Stimulated activated CD4-positive, alpha-beta T cell treated with anti-CD3 and anti-CD28 coated beads, Interleukin-1b, Interleukin-23, amount 100 ng/mL, for 1 hour (primary cell): ENCODE measurements at places on chromosomes 6 and 20.

DNA sequence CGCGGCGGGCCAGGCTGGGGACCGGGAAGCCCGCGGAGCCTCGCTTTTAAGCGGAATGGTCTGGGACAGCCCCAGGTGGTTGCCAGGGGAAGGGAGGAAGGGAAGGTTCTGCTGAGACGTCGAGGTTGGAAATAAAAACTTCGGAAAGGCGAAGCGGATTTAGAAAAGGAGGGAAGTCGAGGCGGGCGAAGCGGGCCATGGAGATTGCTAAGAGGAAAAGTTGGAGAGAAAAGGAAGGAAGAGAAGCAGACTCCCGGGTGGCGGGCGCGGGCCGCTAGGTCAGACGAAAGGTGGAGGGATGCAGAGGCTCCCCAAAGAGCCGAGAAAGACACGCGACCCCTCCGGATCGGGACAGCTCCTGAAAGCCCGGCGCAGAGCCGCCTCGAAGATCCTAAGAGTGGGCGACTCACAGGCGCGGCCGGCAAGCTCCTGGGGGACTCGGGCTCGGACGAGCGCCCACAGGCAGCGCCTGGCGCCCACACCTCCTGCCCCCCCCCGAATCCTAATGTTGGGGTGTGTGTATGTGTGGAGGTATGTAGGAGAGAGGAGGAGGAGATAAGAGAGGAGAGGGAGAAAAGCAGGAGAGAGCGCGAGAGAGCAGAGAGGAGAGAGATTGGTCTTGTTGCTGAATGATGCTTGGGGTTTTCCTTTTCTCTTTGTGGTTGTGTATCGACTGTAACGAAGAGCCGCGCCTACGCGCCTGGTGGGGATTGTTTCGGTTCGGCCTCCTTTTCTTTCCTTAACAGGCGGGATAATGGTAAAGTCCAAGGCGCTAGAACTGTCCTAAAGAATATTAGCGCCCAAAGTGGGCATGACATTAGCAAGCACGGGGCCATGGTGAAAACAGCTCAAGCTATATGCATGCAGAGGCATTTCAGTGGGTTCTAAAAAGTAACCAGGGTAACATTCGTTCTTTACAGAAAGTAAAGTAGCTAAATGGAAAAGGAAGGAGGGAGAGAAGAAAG is 1.5 kb downstream of the TFAP2B start:
- no peak for DNase-seq

- DNase-seq = no peak
These were observed 190.1 kb downstream of the CDH4 start for GRCh38 chr20:61442075-61442670.

GRCh38 chr6:166512567-166512966 is 73.9 kb downstream of the RAMACL start:
- DNase-seq = no peak

- DNase-seq = no peak
These were observed 93.1 kb downstream of the NCR2 start for GRCh38 chr6:41428336-41428995.

- DNase-seq = no peak
These were observed 34.4 kb downstream of the EDN3 start for GRCh38 chr20:59334651-59335300.

DNA sequence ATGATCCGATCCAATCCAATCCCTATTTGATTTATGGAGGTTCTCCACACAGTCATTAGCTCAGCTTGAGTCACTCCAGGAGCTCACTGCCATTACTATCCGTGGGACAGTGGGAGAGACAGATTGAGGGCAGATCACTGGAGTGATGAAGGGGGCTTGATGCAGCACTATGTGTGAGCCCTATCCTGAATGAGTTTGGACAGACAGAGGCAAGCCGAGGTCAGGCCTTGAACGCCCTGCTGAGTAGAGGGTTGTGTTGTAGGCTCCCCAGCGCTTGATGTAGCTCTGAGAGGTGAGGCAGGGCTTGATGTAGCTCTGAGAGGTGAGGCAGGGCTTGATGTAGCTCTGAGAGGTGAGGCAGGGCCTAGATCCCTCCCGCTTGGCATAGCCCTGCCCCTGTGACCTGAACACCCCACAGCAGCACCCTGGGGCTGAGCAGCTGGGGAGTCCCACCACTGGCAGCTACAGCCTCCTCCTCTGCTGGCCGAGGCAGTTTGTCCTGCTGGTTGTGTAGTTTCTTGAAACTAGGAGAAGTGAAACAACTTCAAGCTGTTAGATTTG is 58.7 kb downstream of the ZFAND3 start:
- no peak for DNase-seq

- DNase-seq = no peak
These were observed 3.3 kb upstream of the ASIP start for GRCh38 chr20:34237942-34238341.

DNA sequence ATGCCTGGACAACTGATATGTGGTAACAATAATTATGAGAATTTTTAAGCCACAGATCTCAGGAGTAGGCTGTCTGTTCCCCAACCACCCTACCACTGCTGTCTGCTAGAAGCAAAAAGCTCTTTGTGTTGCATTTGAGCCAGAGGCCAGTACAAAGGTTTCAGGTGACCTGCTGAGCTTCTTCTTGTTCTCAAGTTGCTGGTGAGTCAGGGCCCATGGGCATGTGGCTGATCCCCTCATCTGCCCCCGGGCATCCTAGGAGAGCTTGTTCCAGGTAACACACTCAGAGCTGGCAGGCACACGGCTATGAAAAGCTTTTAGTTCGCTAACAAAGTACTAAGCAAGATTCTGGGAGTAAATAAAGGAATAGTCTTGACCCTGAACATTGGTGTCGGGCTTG is 285.3 kb downstream of the CDC5L start:
- DNase-seq = no peak

DNA sequence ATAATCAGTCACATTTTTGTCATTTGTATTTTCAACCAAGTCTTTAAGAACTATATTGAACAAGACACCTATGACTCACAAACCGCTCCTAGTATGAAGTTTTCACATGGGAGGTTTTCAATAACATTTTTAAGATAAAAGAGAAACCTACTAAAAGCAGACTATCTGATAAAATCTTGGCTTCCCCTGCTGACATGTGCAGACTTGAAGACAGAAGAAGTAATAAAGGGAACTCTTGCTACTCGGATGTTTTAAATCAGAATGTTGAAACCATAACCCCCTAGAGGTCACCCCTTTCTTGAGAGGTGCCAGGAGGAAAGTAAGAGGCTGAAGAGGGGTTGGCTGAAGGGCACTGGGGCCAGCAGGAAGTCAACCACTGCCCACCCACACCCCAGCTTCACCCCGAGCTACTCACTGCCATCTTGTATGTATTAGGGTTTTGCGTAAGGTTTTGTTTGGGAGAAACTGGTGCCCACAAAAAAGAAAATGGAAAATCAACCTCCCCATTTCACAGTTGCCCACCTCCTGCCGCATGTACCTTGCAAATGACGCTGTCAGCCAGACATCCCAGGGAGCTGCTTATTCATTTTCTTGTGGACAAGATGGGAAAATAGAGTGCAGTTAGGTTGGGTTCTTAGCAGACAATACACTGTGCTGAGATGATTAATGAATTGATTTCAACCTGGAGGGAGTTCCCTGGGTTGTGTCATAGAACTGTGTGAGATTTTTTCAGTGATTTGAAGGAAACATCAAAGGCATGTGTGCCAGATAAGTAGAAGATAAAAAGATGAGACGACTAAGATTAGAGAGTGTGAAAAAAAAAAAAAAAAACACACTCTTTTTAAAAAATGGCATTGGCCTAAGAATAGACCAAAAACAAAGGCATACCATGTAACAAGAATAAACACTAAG is 83.2 kb upstream of the TAB2 start:
- peak; percentile 13 for DNase-seq

DNA sequence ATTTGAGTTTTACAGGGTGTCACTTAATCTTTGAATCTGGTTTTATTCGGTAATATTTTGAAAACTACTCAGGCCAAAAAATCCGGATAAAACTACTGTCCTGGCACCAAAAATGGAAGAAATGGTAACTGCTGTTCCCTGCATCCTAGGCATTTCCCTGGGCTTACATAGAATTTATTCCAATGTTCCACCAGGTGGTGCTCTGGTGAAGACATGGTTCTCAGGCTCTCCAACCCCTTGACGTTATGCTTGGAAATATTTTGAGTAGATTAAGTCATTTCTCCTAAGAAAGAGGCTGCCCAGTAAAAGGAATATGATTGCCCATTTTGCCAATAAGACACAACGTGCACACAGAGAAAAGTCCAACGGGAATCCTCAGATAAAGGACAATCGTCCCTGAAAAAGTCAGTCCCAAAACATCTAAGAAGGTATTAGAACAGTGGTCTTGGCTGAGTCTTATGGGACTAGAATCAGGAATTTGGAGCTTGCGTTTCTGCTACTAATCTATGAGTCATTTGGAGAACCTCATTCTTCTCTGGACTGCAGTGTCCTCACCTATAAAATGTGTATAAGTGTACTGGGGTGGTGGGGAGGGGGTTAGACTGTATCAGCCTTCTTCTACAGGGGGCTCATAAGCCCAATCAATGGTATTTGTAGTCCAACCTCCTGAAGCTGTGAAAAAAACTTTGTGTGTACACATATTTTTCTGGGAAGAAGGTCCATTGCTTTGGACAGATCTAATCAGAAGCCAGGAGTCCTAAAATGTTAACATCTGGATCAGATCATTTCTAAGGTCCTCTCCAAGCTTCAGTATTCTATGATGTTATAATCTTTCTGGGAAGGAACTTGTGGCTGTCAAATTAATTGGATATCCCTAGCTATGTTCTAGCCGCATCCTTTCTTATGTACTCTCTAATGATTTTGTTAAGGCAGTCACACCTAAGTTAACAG is 131.0 kb upstream of the BMP2 start:
- no peak for DNase-seq
